ENCODE measurements at places on chromosomes 6 and 20.
A peak's percentile ranks its signal among the peaks of the same experiment; 100 is the strongest.

- DNase-seq = no peak
These were observed 40.4 kb upstream of the FAM83C start for GRCh38 chr20:35332540-35333200.

DNA sequence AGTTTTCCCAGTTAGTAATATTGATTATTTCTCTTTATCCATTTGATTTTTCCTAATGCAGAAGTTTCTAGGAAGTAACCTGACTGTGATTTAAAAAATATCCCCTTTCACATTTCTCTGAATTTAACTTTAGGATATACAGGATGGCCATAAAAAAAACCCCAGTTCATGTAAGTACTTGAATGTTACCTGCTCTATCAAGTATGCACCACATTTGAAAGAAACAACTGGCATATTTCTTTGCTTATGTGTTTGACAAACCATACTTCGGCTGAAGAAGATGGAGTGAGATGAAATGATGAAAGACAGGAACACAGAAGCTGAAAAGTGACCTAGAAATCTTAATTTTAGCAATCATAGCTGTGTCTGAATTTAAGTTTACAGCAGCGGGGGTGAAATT is 374.0 kb upstream of the NOX3 start:
- no peak for DNase-seq

DNA sequence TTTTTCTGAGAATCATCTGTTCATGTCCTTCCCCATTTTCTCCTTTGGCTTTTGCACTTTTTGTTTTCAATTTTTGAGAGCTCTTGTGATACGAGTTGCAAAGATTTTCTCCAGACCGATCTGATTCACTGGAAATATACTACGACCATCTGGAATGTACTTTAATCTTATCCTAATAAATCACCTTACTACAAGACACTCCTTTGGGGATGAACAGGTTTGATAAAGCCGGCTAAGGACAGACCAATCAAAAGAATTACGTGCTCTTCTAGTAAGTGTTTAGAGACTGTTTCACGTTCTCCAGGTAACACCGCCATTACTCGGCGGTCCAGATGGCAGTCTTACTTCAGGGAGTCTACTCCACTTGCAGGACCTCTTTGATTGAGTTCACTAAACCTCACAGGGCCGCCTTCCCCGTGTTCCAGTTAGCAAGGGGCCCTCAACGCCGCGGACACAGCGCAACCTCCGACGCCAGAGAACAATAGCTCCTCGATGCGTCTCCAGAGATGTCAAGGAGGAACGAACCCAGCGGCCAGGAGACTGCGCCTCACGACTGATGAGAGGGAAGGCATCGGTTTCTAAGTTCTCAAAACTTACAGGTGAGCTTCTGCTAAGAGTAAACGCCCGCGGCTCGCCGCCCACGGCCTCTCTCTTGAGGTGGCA is 920 bp upstream of the WTAP start:
- DNase-seq = no peak

- DNase-seq = no peak
These were observed 15.4 kb downstream of the GCLC start for GRCh38 chr6:53529324-53530036.

DNA sequence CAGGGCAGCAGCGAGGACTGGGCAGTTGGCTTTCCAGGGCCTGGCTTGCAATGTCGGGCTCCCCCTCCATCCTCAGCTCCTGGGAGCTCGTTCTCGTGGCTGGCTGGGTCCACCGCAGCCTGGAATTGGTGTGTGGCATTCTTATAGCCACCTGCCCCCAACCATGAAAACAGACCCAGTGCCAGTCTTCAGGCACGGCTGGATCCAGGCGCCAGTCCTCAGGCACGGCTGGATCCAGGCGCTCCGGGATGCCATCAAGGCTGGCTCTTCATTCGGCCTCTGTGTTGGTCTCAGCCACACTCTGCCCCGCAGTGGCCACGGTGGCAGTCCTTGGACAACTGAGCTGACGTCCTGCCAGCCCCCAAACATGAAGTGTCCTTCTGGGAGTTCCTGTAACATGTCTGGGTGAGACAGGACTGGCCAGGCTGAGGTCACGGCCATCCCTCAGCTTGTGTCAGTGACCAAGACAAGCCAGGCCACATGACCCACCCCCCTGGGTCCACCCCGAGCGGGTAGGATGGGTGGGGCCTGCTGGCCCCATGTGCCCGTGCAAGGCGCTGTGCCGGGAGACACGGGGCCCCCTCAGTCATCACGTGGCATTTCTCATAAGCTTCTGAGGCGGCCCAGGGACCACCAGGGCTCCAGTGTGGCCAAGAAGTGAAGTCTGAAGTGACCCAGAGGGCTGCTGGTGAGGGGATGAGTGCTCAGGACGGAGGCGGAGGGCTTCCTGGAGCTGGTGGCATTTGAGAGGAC is 99.0 kb downstream of the TAF4 start:
- no peak for DNase-seq

DNA sequence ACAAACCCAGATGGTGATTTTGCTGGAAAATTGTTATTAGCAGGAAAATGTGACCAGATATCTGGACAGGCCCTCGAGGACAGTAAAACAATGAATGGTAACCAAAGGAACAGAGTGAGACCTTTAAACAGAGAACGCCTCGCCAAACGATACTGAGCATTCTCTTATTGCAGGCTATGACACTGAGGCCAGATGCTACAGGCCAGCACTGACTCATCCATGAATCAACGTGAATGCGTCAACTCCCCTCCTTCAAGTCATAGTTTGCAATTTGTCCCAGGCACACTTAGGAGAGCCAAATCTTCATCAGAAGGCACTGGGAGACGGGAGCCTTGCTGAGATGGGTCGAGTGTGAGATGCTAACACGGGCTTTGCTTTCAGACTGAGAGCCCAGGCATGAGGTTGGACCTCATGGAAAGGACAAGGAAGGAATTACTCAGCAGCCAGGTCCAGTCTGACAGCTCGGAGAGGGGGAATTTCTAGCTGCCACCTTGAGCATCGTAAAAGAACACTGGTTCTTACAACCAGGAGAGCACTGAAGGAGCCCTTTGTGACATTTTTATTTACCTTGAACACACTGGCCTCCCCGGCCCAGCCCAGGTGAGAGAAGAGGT is 60.7 kb downstream of the BMP7 start:
- no peak for DNase-seq

GRCh38 chr6:64217721-64218620 is 582.4 kb downstream of the PHF3 start:
- DNase-seq = no peak

DNA sequence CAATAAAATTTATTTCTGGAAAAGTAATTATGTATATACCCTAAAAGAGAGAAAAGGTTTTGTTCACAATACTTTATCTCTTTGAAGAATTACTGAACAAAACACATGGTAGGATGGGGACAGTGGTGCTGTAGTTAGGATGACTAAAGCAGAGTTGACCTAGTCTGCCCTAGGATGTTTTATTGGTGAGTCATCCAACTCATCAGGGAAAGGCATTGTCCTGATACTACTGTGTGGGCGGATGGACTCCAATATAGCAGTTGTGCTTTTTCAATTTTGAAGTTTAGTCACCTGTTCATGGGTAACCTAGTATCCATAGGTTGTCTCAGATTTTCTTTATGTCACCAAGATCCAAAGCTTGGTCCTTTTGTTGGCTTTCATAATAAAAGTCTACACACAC is 53.3 kb upstream of the EYS start:
- DNase-seq = no peak

GRCh38 chr20:25744261-25744660 is 47.6 kb upstream of the ZNF337 start:
- DNase-seq = no peak

GRCh38 chr6:70231311-70231710 is 71.6 kb downstream of the COL9A1 start:
- no peak for DNase-seq

DNA sequence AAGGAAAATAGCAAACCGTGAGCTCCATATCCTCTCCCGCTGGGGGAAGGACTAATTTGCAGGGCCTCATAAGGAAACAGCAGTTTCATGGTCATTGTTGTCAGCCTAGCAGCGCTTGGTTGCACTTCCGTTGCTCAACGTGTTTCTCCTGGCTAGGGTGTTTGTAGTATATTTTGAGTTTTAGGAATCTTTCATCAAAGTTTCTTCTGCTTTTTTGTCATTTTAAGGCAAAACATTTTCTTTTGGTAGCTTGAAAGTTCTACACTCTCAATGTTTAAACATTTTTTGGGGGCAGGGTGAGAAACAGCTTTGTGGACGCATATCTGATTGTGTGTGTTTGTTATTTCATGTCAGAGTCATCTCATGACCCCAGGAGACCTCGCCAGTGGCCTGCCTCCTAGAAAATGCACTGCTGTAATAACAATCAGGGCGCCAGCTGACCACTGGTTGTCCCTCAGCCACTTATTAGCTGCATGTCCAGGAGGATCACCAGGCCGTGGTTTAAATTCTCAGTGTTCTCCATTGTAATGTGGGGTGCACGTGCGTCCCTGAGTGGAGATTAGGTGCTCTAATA is 20.6 kb downstream of the JARID2 start:
- DNase-seq = peak; percentile 38

- DNase-seq = no peak
These were observed 73.5 kb downstream of the RTN4IP1 start for GRCh38 chr6:106555767-106556166.

- no peak for DNase-seq
These were observed 378.7 kb downstream of the ZFAND3 start for GRCh38 chr6:38198219-38198618.

DNA sequence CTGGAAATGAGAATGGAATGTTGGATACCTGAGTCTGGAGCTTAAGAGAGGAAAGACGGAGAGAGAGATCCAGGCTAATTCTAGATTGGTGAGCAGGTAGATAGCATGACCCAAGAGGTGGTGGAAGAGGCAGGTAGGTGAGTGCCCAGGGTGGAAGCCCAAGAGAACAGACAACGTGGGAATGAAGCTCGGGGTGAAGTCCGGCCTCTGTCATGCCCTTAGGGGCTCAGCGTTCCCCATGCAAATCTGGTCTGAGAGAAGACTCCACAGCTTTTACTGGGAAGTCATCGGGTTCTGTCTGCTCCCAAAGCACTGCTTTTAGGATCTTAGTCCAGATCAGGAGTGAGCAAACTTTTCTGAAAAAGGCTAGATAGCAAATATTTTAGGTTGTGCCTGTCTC is 3.6 kb downstream of the NELFCD start:
- DNase-seq = no peak

DNA sequence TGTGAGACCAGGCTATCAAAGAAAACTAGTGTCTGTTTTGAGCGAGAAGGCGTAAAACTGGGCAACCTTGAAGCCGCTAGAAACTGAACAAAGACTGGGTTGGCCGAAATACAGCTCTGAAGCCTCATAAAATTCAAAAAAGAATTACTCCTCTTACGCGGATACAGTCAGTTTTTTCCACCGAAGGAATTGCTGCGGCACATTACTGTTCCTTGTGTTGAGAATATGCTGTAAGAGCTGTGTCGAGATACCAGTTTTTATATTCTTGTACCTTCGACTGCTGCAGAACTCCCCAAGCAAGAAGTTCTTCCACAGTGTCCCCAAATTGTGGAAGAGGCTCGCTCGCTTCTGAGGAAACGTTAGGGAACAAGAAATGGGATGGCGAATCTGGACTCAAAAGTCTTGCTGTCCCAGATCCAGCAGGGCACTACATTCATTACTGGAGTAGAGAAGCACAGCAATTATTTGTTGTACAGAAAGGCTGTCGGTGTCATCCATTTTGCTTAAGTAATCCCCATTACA is 523 bp upstream of the COX7A2 start:
- no peak for DNase-seq

GRCh38 chr20:63336232-63336752 is 24.9 kb downstream of the CHRNA4 start:
- DNase-seq = no peak

DNA sequence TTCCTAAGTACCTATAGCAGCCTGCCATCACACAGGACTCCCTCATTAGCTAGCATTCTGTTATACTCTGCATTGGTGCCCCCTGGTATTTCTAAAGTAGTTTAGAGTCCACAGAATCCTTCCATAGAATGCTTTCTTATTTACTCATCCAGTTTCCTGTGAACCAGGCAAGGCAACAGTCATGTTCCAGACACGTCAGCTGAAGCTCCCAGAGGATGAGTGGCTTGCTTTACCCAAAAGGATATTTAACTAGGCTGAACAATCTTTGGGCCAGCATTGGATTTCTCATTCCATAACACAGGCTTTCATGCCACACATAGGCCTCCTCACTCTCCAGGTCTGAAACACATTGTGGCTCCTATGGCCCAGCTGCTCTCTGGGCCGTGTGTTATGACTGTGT is 203.8 kb upstream of the MAP3K7 start:
- DNase-seq = no peak

- DNase-seq = no peak
These were observed 1.6 kb downstream of the PPP1R16B start for GRCh38 chr20:38806855-38807655.

DNA sequence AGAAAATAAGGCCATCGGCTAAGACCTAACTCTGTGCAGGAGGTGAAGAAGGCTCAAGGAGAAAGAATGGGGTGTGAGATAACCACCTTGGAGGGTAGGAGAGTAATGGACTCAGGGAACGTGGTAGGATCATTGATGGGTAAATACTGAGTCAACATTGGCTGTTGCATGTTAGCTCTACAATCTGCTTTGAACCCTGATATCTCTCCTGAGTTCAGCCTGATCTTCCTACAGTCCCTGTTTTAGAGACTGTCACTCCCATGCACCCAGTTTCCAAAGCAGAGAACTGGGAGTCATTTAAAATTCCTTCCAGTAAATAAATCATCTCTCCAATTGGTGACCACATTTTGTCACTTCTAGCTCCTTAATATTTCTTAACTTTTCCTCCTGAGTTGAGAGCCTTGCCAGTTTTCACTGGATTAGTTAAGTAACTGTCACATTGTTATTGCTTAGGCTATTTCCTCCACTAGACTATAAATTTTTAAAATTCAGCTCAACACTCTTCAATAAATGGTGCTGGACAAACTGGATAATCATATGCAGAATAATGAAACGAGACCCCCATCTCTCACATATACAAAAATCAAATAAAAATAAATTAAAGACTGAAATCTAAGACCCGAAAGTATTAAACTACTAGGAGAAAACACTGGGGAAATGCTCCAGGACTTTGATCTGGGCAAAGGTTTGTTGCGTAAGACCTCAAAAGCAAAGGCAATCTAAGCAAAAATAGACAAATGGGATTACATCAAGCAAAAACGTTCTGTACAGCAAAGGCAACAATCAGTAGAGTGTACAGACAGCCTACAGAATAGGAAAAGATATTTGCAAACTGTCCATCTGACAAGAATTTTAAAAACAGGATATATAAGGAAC is 138.9 kb upstream of the TMEM170B start:
- no peak for DNase-seq

DNA sequence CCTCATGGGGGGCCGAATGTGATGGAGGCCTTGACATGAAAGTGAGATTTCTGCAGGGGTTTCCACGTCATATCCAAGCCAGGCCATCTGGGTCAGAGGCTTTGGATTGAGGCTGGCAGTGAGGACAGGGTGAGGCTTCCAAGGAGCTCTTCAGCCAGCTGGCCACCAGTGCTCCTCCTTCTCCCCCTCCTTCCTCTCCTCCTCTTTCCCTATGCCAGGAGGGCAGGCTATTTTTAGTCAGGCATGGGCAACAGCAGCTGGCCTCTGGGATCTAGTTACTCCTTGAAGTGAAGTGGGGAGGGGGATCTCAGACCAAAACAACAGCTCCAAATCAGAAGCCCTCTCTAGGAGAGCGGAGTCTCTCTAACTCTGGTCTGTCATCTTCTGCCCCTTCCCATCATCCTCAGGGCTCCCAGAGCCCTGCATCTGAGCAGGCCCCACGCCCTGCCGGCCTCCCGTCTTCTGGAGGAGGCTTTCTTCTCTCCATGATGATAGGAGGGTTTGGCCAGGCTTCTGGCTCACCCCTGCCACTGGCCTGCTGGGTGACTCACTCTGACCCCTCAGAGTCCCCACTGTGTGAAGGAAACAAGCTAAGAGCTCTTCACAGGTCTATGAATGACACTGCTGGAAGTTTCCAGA is 612 bp downstream of the TNNC2 start:
- no peak for DNase-seq
